ENCODE measurements at places on chromosomes 5 and 9.

DNA sequence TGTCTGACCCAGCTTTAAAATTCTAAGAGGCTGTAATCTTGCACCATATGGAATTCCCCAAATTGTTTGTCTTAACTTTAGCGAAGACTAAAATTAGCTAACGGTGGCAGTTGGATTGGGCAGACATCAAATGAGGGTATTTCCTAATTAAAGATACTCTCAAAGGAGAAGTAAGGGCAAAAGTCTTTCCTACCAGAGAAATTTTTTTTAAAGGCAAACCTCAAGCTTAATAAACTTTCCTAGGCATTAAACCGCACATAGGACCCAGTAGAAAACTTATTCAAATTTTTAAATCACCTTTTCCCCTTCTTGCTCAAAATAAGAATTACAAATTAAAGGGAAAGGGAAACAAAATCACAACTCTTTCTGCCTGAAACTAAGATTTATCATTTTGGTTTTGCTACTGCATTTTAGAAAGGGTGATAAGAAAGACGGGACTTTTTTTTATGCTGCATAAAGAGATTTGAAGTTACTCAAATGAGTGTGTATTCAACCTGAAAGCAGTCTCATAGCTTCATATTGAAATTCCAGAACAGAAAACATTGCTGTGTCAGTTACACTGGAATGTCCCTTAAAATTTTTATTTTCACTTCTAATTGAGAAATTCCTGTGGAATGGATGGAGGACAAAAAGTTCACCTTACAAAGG lies 189.1 kb upstream of the PTGER4 start:
- no peaks in the 10 kb centered on the region for H3K27me3 ChIP-seq
- H3K4me1 ChIP-seq = peaks cover 67% of the 10 kb centered on the region
- H3K4me3 ChIP-seq = peak overlapping the region; percentile 41
- DNase-seq = no peak
- H3K27ac ChIP-seq = peak overlapping the region; percentile 68

GRCh38 chr5:115098041-115098702 lies 71.5 kb downstream of the TRIM36 start:
- no peaks in the 10 kb centered on the region for H3K36me3 ChIP-seq
- no peak overlapping the region for H3K27ac ChIP-seq
- DNase-seq = peak; percentile 14
- H3K27me3 ChIP-seq = peaks cover 23% of the 10 kb centered on the region
- H3K4me1 ChIP-seq = no peaks in the 10 kb centered on the region
- no peak overlapping the region for H3K4me3 ChIP-seq

DNA sequence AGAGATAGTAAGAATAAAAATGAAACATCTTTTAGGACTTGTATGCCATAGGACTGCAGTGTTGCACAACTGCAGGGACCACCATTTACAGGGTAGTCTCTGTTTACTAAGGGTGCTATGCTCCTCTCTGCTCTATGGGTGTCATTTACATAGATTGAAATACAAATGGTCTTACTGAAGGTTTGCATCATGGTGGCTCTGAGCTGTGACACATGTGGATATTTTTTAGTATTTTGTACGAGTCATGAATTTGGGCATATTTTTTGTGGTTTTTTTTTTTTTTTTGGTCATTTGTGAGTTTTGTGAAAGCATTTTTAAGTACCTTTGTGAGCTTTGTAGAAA lies 47.4 kb downstream of the CSNK1G3 start:
- H3K4me1 ChIP-seq = peaks cover 14% of the 10 kb centered on the region
- H3K4me3 ChIP-seq = no peak overlapping the region
- H3K27ac ChIP-seq = no peak overlapping the region
- no peak for DNase-seq

- DNase-seq = no peak
- H3K27ac ChIP-seq = no peak overlapping the region
- peaks cover 1% of the 10 kb centered on the region for H3K27me3 ChIP-seq
- peaks cover 16% of the 10 kb centered on the region for H3K4me1 ChIP-seq
- no peak overlapping the region for H3K4me3 ChIP-seq
- H3K36me3 ChIP-seq = no peaks in the 10 kb centered on the region
These were observed 21.8 kb upstream of the ANP32B start for GRCh38 chr9:97961361-97961760.

- H3K4me1 ChIP-seq = no peaks in the 10 kb centered on the region
- no peaks in the 10 kb centered on the region for H3K36me3 ChIP-seq
These were observed 317.6 kb downstream of the IRX1 start for GRCh38 chr5:3913279-3913678.

DNA sequence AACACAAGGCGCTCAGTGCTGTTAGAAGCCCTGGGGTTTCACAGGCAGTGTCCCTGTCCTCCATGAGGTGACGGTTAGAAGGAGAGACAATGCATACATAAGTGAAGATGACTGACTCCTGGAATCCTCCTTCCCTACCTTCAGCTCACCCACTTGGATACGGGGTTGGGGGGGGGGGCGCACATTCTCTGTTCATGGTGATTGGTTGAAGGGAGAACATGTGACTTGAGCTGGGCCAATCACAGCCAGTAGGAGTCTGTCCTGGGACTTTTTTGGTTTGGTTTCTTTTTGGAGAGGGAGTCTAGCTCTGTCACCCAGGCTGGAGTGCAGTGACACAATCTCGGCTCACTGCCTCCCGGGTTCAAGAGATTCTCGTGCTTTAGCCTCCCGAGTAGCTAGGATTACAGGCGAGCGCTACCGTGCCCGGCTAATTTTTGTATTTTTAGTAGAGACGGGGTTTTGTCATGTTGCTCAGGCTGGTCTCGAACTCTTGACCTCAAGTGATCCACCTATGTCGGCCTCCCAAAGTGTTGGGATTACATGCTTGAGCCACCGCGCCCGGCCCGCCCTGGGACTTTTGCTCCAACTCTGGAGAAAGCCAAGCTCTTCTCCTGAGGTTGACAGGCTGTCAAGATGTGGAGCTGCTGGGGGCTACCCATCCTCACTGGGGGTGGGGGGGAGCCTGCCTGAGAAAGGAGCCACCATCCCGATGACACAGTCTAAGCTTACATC lies 30.8 kb downstream of the SH3PXD2B start:
- DNase-seq = no peak
- H3K27me3 ChIP-seq = peaks cover 4% of the 10 kb centered on the region
- H3K4me1 ChIP-seq = no peaks in the 10 kb centered on the region
- H3K4me3 ChIP-seq = no peak overlapping the region
- no peaks in the 10 kb centered on the region for H3K36me3 ChIP-seq
- H3K27ac ChIP-seq = no peak overlapping the region

GRCh38 chr5:33824516-33825195 lies 67.1 kb downstream of the ADAMTS12 start:
- H3K4me3 ChIP-seq = no peak overlapping the region
- H3K36me3 ChIP-seq = no peaks in the 10 kb centered on the region
- DNase-seq = no peak
- peaks cover 19% of the 10 kb centered on the region for H3K27me3 ChIP-seq

DNA sequence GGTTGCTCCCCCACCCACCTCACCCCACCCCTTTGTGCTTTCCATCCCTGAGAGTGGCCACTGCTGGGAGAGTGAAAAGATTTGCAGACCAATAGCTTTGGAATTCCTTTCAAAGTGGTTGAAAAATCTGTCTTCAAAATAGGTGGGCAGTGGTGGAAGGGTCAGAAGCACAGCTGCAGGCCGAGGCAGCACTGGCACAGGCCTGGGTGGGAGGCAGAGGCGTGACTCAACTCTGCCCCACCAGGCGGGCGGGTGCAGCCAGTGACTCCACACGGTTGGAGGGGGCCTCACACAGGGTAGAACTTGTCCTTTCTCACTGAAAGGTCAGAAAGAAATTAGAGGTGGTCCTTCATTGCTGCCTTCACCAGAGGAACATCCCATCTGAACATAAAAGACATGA lies 214.9 kb upstream of the TBCA start:
- no peaks in the 10 kb centered on the region for H3K4me1 ChIP-seq
- no peaks in the 10 kb centered on the region for H3K36me3 ChIP-seq
- DNase-seq = no peak
- H3K27ac ChIP-seq = no peak overlapping the region
